PC-9 (cell line): ENCODE measurements at places on chromosomes 6 and 20. TPM values are rescaled to one million over a fixed set of nuclear protein-coding genes. Genes with fewer than 3 reads are reported as not detected.
A peak's percentile ranks its signal among the peaks of the same experiment; 100 is the strongest.

DNA sequence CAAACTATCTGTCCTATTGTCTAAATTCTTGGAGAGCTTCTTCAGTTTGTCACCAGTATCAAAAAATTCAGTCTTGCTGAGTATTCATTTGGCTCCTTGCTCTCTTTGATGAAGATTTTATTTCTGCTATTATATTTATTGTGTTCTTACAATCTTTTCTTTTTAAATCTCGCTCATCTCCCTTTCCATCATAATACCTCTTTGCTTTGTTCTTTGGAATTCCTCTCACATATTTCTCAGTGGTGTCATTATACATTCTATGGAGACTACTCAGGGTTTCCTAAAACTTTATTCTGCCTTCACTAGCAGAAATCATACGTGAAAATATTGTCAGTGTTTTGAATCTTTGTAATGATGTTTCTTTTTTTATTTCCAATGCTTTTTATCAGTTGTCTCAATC lies 445.2 kb upstream of the ID4 start:
- no peak for DNase-seq
- no peaks in the 10 kb centered on the region for H3K27me3 ChIP-seq

DNA sequence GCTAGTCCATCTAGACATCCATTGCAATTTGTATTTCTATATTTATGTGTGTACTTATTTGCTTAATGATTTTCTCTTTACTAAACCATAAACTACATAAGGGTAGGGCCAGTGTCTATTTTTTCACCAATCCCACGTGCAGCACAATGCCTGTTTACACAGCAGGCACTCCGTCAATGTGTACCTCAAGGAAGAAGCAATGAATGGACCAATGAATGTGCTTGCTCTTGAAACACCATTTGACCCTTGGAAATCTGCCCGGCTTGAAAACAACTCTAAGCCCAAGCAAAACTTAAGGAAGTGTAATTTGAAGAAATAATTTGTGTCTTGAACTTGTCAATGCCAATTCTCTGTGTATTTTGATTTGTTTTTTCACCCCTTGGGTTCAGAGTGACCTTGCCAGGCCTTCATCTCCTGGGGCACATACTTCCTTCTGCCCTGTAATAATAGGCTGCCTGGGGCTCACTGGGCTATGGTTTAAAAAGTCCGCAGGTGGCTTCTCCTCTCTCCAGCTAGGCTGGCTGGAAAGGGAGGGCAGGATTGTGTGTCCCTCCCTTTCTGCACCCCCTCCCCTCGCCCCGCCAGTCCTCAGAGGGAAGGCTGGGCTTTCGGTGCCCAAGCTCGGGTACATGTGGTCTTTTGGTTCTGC lies 140.8 kb upstream of the ARMC2 start:
- H3K4me1 ChIP-seq: peaks cover 7% of the 10 kb centered on the region
- peak; percentile 77 for DNase-seq
- H3K36me3 ChIP-seq: no peaks in the 10 kb centered on the region

- no peak overlapping the region for H3K4me3 ChIP-seq
- H3K27ac ChIP-seq: no peak overlapping the region
- H3K36me3 ChIP-seq: no peaks in the 10 kb centered on the region
- H3K27me3 ChIP-seq: peaks cover 15% of the 10 kb centered on the region; the same call in 1 of the 2 replicates
- no peaks in the 10 kb centered on the region for H3K4me1 ChIP-seq
- no peak for DNase-seq
These were observed 933 bp upstream of the ADGRB3 start for GRCh38 chr6:68633972-68634725.

GRCh38 chr20:46305331-46305972 lies 2.8 kb downstream of the CDH22 start:
- H3K4me3 ChIP-seq: no peak overlapping the region
- peaks cover 77% of the 10 kb centered on the region for H3K27me3 ChIP-seq
- no peak overlapping the region for H3K27ac ChIP-seq
- H3K36me3 ChIP-seq: no peaks in the 10 kb centered on the region
- no peaks in the 10 kb centered on the region for H3K4me1 ChIP-seq
- no peak for DNase-seq

GRCh38 chr6:30656513-30656912 lies 9.6 kb downstream of the C6orf136 start:
- peaks cover 11% of the 10 kb centered on the region for H3K36me3 ChIP-seq
- no peak overlapping the region for H3K4me3 ChIP-seq
- H3K27ac ChIP-seq: no peak overlapping the region
- no peaks in the 10 kb centered on the region for H3K4me1 ChIP-seq

GRCh38 chr20:17825252-17825959 lies 125.6 kb downstream of the BANF2 start:
- no peak for DNase-seq
- no peaks in the 10 kb centered on the region for H3K27me3 ChIP-seq
- H3K4me3 ChIP-seq: no peak overlapping the region
- no peaks in the 10 kb centered on the region for H3K36me3 ChIP-seq
- H3K4me1 ChIP-seq: 0 out of 2 replicates have a peak, but pooled peaks cover 3% of the 10 kb centered on the region

GRCh38 chr6:12265791-12266190 lies 24.4 kb upstream of the EDN1 start:
- H3K36me3 ChIP-seq: no peaks in the 10 kb centered on the region
- H3K27ac ChIP-seq: peak overlapping the region; percentile 93
- H3K4me1 ChIP-seq: peaks cover 28% of the 10 kb centered on the region
- H3K4me3 ChIP-seq: peak overlapping the region; percentile 12; the same call in 1 of the 2 replicates
- no peaks in the 10 kb centered on the region for H3K27me3 ChIP-seq

DNA sequence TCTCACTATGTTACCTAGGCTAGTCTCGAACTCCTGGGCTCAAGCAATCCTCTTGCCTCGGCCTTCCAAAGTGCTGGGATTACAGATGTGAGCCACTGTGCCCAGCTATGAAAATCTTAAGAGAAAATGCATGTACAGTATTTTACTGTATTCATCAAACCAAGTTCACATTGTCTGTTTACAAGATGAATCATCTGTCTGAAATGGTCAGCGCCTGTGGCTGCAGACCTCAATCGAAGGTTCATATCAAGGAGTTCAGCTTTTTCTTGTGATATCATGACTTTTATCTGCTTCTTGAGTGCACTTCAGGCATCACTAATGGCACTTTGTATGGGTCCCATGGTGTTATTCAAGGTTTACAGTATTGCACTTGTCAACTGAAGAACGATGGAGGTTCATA lies 155.1 kb downstream of the SLC16A10 start:
- H3K27ac ChIP-seq: no peak overlapping the region
- no peaks in the 10 kb centered on the region for H3K36me3 ChIP-seq
- no peaks in the 10 kb centered on the region for H3K27me3 ChIP-seq
- peak; percentile 12 for DNase-seq

- no peaks in the 10 kb centered on the region for H3K4me1 ChIP-seq
- H3K27me3 ChIP-seq: 0 out of 2 replicates have a peak, but pooled peaks cover 2% of the 10 kb centered on the region
- no peak overlapping the region for H3K4me3 ChIP-seq
- no peak overlapping the region for H3K27ac ChIP-seq
- DNase-seq: peak; percentile 14
- no peaks in the 10 kb centered on the region for H3K36me3 ChIP-seq
These were observed 65.1 kb downstream of the PLG start for GRCh38 chr6:160766989-160767646.

GRCh38 chr6:114586298-114586697 lies 243.5 kb upstream of the HS3ST5 start:
- no peak overlapping the region for H3K27ac ChIP-seq
- no peak for DNase-seq
- H3K4me3 ChIP-seq: no peak overlapping the region
- no peaks in the 10 kb centered on the region for H3K27me3 ChIP-seq

DNA sequence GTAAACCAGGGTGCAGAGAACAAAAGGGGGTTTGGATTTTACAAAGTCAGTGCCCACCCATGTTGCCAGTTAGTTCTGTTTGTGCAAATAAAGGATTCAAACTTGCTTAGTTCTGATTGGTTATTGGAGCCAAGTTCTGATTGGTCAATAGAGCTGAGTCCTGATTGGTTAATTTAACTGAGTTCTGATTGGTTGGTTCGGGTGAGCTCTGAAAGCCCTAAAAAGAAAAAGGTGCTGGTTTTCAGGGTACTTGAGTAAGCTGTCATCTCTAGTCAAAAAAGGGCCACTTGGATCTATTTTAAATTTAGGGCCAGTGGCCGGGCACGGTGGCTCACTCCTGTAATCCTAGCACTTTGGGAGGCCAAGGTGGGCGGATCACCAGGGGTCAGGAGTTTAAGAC lies 47.6 kb downstream of the SCGN start:
- H3K4me3 ChIP-seq: no peak overlapping the region
- H3K27ac ChIP-seq: no peak overlapping the region
- DNase-seq: no peak
- no peaks in the 10 kb centered on the region for H3K36me3 ChIP-seq
- H3K4me1 ChIP-seq: no peaks in the 10 kb centered on the region

DNA sequence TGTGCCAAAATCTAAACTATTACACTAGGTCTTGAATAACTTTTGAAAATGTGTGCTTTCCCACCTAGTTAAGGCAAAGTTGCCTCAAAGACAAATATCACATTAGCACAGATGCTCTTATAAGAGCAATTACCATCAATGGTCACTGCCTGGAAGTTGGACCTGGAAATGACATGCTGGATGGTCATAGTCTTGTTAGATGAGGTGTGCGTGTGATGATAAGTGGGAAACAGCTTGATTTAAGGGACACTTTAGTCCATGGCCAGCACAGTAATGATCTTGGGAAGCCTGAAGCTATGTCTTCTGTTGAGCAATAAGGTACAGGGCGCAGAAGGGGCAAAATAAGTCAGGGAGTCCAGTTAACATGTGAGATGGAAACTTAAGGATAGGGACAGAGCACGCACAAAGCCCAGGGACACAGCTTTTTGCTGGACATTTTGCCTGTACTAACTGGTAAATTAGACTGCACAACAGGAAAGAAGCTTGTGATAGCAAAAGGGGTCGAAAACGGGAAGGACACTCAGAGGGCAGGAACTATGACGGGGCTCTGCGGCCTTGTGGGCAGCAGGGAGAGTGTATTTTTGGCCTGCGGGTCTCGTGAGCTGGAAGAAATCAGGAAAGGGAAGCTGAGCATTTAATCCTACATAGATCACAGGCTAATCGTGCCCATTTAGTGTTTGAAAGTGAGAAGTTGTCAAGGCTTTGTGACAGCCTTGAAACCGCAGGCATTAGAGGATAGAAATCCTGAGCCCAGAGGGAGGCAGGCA lies 66.7 kb upstream of the BMP2 start:
- H3K36me3 ChIP-seq: no peaks in the 10 kb centered on the region
- H3K27ac ChIP-seq: no peak overlapping the region
- H3K4me1 ChIP-seq: peaks cover 53% of the 10 kb centered on the region

GRCh38 chr6:149317644-149318571 lies at the start of gene TAB2:
TAB2 (plus strand) TSS chr6:149317712; CDS start chr6:149369998, 52,286 bp downstream.
- DNase-seq: peak; percentile 11
- no peaks in the 10 kb centered on the region for H3K36me3 ChIP-seq
- peak within 1 kb of the TSS; percentile 98 for H3K4me3 ChIP-seq
- peak within 1 kb of the TSS; percentile 75 for H3K27ac ChIP-seq

GRCh38 chr6:37602801-37603200 lies 94.9 kb downstream of the MDGA1 start:
- no peak for DNase-seq
- H3K4me1 ChIP-seq: no peaks in the 10 kb centered on the region
- H3K4me3 ChIP-seq: no peak overlapping the region
- H3K27me3 ChIP-seq: no peaks in the 10 kb centered on the region
- H3K36me3 ChIP-seq: no peaks in the 10 kb centered on the region

DNA sequence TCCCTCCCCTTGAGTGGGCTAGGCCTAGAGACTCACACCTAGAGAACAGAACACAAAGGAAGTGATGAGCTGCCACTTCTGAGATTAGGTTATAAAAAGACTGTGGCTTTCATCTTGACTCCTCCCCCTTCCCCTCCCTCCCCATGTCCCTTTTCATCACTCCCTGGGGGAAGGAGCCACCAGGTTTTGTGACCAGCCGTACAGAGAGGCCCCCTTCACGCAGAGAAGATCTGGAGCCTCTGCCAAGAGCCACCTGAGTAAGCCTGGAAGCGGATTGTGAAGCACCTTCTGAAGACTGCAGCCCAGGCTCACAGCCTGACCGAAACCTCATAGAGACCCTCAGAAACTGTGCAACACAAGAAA lies 118.4 kb upstream of the NXT1 start:
- H3K27ac ChIP-seq: peak overlapping the region; percentile 77
- no peaks in the 10 kb centered on the region for H3K27me3 ChIP-seq
- H3K36me3 ChIP-seq: no peaks in the 10 kb centered on the region
- peaks cover 27% of the 10 kb centered on the region for H3K4me1 ChIP-seq
- no peak overlapping the region for H3K4me3 ChIP-seq

GRCh38 chr6:41659935-41660334 lies 21.7 kb downstream of the MDFI start:
- no peaks in the 10 kb centered on the region for H3K36me3 ChIP-seq
- no peak overlapping the region for H3K27ac ChIP-seq
- H3K4me1 ChIP-seq: no peaks in the 10 kb centered on the region
- H3K27me3 ChIP-seq: peaks cover 55% of the 10 kb centered on the region

- H3K27me3 ChIP-seq: no peaks in the 10 kb centered on the region
- no peak overlapping the region for H3K4me3 ChIP-seq
- H3K36me3 ChIP-seq: no peaks in the 10 kb centered on the region
These were observed 122.9 kb downstream of the CLIC5 start for GRCh38 chr6:45892696-45893245.

GRCh38 chr6:155647354-155647753 lies 191.7 kb upstream of the NOX3 start:
- peaks cover 11% of the 10 kb centered on the region; the same call in 1 of the 2 replicates for H3K4me1 ChIP-seq
- H3K27ac ChIP-seq: no peak overlapping the region
- H3K27me3 ChIP-seq: no peaks in the 10 kb centered on the region
- no peak for DNase-seq
- no peaks in the 10 kb centered on the region for H3K36me3 ChIP-seq

GRCh38 chr6:87366072-87366827 lies 21.6 kb downstream of the C6orf163 start:
- H3K27ac ChIP-seq: no peak overlapping the region
- H3K4me1 ChIP-seq: no peaks in the 10 kb centered on the region
- H3K36me3 ChIP-seq: no peaks in the 10 kb centered on the region
- H3K4me3 ChIP-seq: no peak overlapping the region
- H3K27me3 ChIP-seq: no peaks in the 10 kb centered on the region

- H3K27me3 ChIP-seq: no peaks in the 10 kb centered on the region
- H3K4me1 ChIP-seq: peaks cover 10% of the 10 kb centered on the region
- H3K36me3 ChIP-seq: no peaks in the 10 kb centered on the region
- H3K4me3 ChIP-seq: no peak overlapping the region
- no peak for DNase-seq
These were observed 177.2 kb upstream of the TAB2 start for GRCh38 chr6:149140137-149140909.

CD24 gene
- 93.4 and 145 TPM in 2 replicates for total RNA-seq

IL22RA2 gene
- not detected in 2 replicates for total RNA-seq

MYMX gene
- total RNA-seq: not detected in 2 replicates

KCNG1 gene
- 0.55 TPM in 1 of 2 replicates, not detected in the other for total RNA-seq

BFSP1 gene
- 10.4 and 13.8 TPM in 2 replicates for total RNA-seq

SLPI gene
- 55.1 and 111 TPM in 2 replicates for total RNA-seq

SLC22A7 gene
- not detected in 2 replicates for total RNA-seq

HEY2 gene
- total RNA-seq: 0.15 TPM in 1 of 2 replicates, not detected in the other

RRBP1 gene
- total RNA-seq: 144 and 156 TPM in 2 replicates

TMEM244 gene
- not detected in 2 replicates for total RNA-seq

CDH22 gene
- total RNA-seq: not detected in 2 replicates

RNF144B gene
- total RNA-seq: 26.2 and 34.5 TPM in 2 replicates

TSBP1 gene
- not detected in 2 replicates for total RNA-seq
